Iris pigment epithelial cell (primary cell): ENCODE measurements at places on chromosomes 2 and 18.

- DNase-seq, result no peak
Observed at GRCh38 chr2:154400563-154401290, 297.8 kb upstream of the KCNJ3 start.

DNA sequence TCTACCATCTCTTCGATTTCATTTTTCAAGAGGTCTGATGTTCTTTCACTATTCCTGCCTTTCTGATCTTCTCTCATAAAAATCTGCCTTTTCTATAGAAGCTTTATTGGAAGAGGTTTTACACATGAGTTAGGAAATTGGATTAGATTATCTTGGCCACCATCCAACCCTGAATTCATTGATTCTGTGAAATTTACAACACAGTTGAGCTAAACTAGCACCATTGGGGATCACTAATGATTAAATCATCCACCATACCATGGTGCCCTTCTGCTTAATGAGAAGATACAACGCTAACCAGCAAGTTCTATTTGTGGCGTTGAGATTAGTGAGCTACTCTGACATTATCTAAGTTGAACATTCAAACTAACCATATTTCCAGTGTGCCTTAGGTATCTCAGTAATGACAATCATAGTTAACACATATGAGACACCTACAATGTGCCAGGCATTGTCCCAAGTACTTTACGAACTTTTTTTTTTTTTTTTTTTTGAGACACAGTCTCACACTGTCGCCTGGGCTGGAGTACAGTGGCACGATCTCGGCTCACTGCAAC, 17.3 kb upstream of the LBH start:
- DNase-seq, result no peak

DNA sequence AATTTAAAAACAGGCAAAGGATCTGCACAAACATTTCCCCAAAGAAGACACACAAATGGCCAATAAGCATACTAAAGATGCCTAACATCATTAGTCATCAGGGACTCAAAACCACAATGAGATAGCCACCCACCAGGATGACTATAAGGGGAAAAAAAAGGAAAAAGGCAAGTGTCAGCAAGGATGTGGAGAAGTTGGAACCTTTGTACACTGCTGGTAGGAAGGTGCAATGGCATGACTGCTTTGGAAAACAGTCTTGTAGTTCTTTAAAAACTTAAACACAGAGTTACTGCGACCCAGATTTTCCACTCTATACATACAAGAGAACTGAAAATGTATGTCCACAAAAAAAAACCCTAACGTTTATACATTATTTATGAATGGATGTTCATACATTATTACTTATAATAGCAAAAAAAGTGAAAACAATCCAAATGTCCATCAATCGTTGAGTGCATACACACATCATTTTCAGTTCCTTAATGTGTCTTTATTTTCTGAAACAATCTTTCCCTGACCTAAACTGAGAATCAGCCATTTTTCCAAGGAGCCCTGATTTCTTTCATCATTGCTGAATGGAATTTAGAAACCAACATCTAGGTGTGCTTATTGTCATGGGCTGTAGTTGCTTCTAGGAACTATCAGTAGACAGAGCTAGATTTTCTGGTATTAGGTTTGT, 64.7 kb upstream of the TLK1 start:
- peak; percentile 91 for DNase-seq

- peak; percentile 95 for DNase-seq
Observed at GRCh38 chr18:28584731-28585130, 407.8 kb upstream of the CDH2 start.

DNA sequence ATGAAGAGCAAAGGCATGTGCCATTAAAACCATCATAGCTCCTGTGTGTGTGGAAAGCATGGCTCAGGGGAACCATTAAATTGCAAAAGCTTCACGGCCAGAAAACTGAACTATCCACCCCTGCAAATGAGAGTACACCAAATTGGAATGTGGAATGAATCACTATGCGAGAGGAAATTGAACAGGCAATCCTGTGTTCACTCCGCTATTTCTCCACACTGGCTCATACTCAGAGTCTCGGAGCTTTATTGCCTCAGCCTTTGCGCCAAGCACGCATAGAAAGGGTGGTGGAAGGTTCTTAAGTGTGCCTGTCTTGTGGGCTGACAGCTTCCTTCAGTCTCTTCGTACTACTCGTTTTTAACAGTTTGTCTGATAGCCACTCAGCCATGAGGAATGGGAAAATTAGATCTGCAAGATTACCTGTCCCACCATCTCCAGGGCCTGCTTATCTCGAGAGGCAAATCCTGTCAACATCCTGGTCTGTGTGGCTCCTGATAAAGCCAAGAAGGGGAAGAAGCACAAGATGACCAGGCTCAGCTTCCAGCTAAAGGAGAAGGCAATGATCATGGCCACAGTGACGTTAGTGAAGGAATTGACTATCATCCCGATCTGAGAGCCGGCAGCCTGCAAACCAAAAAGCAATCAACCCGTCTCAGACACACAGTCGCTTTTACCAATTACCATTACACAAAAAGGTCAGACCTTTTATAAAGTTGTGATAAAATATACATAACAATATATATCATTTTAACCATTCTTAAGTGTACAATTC, 34.9 kb downstream of the G6PC2 start:
- DNase-seq, result peak; percentile 89

DNA sequence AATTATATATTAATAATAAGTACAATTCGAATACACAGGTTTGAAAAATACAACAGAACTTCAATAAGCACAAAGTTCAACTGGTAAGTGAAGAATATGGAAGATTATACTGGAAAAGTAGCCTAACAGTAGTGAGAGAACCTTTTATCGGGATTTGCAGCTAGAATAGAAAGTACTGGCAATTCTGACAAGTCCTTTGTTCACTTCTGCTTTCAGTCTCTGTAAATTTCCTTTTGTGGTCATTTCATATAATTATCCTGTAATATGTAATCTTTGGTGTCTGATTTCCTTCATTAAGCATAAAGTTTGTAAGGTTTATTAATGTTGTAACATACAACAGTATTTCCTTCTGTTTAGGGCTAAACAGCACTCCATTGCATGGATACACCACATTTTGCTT, 67.2 kb downstream of the CUL3 start:
- no peak for DNase-seq

DNA sequence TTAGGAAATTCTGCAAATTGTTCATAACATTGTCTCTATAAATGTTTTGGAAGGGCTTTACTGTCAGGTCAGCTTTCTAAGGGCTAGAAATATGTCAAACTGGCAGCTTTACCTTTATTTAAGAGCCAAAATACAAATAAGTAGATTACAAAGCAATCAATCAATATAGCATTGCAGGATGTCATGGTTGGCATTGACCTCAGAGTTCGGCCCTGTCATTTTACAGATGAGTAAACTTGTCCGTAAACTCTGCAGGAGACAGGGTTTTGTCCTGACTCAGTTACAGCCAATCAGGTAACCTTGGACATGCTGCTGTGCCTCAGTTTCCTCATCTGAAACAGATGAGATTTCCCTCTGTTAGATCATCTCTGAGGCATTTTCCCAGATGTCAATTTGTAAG, 25.9 kb upstream of the ZEB2 start:
- DNase-seq, result no peak

DNA sequence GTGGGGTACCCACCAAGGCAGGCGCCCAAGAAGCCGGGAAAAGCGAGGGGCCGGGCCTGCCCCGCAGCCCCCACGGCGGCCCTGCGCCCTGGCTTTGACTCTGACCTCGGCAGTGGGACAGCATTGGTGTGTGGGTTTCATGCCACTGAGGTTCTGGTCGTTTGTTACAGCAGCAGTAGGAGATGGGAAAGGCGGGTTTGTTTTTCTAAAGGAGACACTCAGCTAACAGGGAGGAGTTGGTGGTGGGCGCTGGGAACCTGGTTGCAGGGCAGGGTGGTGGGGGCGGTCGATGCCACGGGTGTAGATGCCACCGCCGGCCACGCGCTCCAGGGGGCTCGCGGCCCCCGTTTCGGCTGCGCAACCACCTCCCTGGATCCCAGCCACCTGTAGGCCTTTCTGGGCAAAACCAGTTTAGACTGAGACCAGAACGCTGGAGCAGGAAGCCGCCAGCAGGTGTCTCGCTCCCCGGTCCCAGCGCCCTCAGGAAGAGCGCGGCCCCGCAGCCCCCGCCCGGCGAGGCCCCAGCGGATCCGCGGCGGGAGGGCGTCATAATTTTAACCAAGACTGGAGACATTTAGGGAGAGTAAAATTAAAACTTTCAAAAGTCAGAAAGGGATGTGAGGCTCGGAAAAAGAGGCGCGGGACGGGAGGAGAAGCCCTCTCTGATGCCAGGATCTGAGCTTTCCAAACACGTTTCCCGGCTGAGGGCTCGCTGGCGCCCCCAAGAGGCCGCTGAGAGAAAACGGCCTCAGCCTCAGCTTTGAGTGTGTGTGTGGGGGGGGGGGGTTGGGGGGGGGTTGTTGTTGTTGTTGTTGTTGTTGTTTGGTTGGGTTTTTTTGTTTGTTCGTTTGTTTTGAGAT, 17.4 kb downstream of the CIDEA start:
- peak; percentile 76 for DNase-seq

DNA sequence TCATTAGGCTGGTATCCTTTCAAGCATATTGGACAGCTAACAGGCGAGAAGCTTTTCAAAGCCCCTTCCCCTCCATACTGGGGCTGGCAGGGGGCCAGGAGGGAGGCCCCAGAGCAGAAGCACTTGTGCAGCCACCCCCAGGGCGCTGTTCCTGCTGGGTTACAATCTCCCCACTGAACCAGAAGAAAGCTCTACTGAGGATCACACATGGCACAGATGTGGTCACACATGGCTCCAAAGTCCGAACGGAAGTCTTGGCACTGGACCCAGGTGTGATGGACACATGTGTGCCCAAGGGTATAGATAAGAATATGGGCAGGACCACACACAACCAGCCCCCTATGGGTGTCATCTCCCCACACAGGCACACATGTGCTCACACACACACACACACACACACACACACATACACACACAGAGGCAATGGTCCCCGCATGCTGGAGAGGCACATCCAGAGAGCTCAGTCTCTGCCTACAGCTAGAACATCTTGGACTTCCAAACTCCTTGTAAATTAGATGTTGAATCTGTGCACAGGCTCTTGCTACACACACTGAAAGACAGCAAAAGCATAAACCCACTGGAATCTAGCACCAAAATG, 56.4 kb downstream of the TTC32 start:
- no peak for DNase-seq

DNA sequence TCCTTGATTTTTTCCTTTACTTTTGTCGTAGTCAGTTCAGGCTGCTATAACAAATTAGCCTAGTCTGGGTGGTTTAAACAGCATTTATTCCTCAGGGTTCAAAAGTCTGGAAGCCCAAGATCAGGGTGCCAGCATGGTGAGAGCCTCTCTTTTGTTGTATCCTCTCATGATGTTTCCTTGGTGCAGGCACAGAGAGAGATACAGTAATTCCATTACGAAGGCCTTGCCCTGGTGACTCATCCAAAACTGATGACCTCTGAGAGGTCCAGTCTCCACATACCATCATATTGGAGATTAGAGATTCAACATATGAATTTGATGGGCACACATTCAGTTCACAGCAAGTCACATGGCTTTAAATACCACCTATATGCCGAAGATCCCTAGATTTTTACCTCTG, 253.8 kb downstream of the CYRIA start:
- DNase-seq, result no peak

- DNase-seq, result no peak
Observed at GRCh38 chr2:191947235-191947634, 100.3 kb upstream of the CAVIN2 start.

- peak; percentile 42 for DNase-seq
Observed at GRCh38 chr2:101200676-101201075, 49.5 kb upstream of the TBC1D8 start.

DNA sequence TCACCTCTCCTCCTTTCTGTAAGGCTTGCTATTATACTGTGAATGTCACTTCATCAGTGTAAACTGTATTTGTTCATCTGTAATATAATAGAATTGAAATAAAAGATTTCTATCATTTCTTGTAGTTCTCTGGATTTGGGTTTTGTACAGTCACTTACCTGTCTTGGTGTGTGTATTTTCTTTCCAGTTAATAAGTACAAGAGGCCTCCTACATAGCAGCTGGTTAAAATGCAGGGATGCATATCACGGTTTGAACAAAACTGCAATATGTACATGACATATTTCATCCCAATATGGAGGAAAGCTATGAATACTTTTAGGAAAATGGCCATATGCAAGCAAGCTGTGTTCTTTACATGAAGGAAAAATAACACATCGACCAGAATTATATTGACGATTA, 5.4 kb upstream of the STAT1 start:
- DNase-seq, result no peak

DNA sequence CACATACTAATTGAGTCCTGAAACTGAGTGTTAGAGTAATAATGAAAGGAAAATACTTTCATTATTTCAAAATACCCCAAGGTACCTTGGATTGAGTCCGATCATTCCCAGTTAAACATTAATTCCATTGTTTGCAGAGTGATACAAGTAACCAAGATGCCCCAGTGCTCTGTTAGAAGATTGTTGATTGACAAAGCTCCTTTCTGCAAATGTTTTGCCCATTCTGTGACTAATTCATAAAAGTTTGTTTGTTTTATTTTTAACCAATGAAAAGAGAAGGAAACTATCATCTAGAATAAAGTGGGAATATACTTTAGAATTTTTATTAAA, 124.0 kb downstream of the GULP1 start:
- no peak for DNase-seq

DNA sequence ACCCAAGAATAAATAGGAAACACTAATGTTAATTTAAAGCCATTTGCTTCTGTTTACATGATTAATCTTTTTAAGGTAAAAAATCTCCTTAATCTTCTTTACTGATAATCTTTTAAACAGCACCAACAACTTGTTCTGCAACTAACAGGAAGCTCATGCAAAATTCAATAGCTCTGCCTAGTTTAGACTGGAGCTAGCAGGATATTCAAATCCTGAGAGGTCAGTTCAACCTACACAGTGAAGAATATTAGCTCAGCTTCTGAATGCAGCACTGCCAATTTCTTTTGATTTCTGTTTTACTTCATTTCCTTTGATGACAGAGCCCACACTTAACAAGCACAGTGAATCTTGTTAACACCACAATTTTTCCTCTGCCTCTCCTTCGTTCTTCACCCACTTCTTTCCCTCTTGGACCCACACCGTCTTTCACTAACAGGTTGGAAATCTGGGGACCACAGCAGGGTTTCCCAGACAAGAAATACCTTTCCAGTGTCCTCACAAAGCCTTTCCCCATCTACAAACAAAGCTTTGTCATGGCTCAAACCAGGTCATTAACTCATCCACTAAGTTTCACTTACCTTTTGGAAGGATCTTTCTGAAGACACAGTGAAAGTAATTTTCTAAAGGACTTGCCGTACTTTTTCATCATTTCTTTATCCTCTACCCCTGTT, 109.8 kb downstream of the STK39 start:
- DNase-seq, result no peak

DNA sequence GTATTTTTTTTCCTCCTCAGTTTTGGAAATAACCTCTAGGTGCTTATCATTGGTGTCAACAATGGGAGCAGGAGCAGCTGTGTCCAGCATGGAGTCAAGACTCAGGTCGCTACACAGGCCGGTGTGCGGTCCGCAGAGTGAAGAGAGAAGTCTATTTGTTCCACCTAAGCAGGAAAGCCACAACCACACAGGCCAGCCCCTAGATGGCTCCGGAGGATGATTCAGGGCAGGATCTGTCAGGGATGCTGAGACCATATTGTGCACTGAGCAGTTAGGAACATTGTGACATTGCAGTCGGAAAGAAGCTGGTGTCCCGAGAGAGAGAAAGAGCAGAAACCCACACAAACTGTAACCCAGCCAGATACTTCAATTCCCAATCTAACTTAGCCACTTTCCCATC, 136.9 kb downstream of the GAREM1 start:
- DNase-seq, result no peak

GRCh38 chr2:201249889-201250288, 10.4 kb upstream of the CASP8 start:
- DNase-seq, result no peak

- DNase-seq, result no peak
Observed at GRCh38 chr2:136118819-136119716, 1.1 kb upstream of the CXCR4 start.

- DNase-seq, result no peak
Observed at GRCh38 chr2:175786471-175787124, 215.5 kb downstream of the LNPK start.
